ENCODE measurements at places on chromosomes 2 and 18. TPM values are rescaled to one million over a fixed set of nuclear protein-coding genes. Genes with fewer than 3 reads are reported as not detected.

COL6A3 gene
- 2,183 TPM for total RNA-seq

ANKRD39 gene
- total RNA-seq = 6.5 TPM

IAH1 gene
- 68.1 TPM for total RNA-seq

ABCA12 gene
- total RNA-seq = under 0.01 TPM

CACNB4 gene
- total RNA-seq = 1.2 TPM

SMPD4 gene
- 31.0 TPM for total RNA-seq

HOXD1 gene
- total RNA-seq = not detected

ADRA2B gene
- not detected for total RNA-seq

ICA1L gene
- 7.1 TPM for total RNA-seq

B3GNT7 gene
- total RNA-seq = 0.33 TPM

PLEK gene
- total RNA-seq = not detected

MROH2A gene
- total RNA-seq = not detected

FBXO15 gene
- total RNA-seq = 1.2 TPM

MDH1B gene
- total RNA-seq = 0.99 TPM

TMEM163 gene
- total RNA-seq = not detected

HOXD11 gene
- not detected for total RNA-seq

KCMF1 gene
- total RNA-seq = 74.6 TPM

DLGAP1 gene
- total RNA-seq = 3.1 TPM

NXPH2 gene
- not detected for total RNA-seq

Measured in smooth muscle cell of trachea (primary cell).